Choroid plexus epithelial cell (primary cell): ENCODE measurements at places on chromosomes 1 and 21.

DNA sequence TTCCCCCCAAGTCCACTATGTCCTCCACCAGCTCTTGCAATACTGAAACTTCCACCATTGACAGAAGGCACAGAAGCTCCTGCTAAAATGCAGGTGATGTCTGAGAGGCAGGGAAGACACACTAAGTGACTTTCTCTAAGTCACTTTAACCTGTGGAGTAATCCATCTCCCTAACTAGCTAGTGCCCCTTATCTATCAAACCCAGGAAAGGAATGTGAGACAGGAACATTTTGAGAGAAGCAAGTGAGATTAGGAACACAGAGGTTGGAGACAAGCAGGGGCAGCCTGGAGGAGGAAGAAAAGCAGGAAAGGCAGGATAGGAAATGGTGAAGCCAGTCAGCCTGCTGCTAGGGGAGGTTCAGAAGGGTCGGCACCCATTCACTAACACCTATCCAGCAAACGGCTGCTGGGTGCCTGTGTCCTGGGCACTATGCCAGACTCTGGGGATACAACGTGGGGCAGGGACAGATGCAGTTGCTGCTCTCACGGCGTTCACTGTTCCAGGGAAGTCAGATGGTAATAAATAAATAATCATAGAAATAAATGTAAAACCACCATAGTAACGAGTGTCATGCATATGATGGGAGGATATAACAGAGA is 7.0 kb downstream of the GPA33 start:
- no peak for DNase-seq

DNA sequence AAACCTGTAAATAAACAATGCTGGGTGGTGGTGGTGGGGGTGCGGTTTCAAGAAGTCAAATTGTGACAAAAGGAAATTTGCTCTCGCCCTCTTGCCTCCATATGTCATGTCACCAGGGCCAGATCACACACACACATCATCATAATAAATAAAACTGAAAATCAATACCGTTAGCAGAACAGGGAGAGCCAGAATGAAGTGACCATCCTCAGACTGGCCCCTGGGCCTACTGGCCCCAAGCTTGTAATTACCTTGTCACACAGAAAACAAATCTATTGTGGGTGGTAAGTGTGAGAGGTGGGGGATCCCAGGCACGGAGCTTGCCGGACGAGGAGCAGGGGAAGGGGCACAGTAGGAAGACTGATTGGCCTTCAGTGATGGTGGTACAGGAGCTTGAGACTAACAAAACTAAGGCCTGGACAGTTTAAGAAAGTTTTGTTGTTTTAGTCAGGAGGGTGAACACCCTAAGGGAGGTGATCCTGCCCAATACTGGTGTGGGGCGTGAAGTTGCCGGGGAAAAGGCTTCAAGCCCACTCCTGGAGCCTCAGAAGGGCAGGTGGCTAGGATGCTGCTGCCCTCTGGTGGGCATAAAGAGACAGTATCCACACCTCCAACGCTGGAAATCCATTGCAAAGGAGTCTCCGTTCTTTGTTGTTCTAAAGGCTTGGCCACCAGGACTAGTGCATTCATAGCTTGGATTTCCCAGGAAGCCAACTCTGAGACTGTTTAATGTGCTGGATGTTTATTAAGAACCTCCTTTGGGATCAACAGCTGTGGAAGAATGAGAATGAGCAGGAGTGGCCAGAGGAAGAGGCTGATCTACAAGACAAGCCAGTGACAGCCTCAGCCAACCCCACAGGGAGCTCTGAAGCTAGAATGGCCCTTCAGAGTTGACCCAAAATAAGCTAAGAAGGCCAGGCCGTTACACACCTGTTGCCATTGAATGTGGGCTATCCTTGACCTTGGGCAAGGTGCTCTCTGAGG is 8.1 kb upstream of the C1orf216 start:
- DNase-seq: peak; percentile 76

- no peak for DNase-seq
These were observed 267.4 kb downstream of the NPHP4 start for GRCh38 chr1:5724847-5725246.

DNA sequence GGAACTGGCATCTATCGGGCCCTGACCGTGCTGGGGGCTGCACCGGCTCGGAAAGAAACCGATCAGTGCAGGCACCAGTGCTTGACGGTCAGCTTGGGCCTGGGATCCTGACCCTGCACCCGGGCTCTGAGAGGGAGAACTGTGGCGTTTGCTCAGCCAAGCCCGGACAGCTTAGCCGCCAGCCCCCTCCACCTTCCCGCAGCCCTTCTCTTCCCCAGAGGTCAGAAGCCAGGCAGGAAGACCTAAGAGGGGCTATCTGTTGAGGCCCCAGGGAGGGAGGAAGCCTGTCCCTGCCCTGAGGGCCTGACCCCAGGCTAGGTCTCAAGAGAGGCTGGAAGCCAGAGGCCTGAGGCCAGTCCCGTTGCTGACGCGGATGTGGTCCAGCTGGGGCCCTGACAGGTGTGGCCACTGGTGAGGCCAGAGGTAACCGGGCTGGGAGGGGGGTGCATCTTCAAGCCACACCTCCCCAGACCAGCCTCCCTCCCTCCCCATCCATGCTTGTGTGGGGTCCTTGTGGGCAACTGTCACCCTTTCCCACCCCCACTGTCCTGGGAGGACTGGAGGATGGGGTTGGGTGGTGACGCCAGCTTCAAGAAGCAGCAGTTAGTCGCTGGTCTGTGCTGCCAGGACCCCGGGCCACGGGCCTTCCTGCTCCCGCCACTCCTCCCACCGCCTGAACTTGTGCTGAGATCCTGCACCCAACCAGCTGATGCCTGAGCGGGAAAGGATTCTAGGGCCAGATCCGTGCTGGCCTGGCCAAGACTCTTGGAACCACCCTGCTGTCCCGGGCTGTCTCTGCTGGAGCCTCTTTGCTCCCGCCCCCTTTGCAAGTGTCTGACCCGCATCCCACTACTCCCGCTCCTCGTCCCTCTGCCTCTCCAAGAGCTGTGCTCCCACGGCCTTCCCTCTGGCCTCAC is 2.6 kb upstream of the DVL1 start:
- DNase-seq: no peak

DNA sequence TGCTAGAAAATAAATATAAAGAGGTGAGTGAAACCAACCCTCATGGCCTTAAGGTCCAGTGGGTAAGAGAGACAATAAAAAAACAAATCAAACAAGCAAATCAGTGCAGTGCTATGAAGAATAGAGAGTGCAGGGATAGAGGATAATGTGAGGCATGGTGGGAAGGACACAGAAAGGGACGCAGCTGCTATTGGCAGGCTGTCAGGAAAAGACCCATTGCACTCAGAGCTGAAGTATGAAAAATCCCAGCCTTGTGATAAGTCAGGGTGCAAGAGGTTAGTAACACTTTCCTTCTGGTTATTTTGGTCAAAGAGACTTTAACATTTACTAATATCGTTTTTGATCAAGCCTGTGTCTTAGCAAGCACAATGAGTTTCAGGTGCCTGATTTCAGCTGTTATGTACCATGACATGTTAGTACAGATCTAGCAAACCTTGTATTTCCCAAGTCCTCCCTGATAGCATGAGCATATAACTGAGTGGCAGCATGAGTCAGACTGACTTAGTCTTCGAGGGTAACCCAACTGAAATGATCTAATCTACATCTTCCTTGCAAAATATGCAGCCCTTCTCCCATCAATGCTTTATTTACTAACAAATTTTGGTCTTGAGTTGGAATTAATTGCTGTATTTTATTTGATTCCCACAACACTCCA is 31.7 kb downstream of the CHML start:
- peak; percentile 64 for DNase-seq

GRCh38 chr1:240806200-240806745 is 194.3 kb upstream of the GREM2 start:
- no peak for DNase-seq

DNA sequence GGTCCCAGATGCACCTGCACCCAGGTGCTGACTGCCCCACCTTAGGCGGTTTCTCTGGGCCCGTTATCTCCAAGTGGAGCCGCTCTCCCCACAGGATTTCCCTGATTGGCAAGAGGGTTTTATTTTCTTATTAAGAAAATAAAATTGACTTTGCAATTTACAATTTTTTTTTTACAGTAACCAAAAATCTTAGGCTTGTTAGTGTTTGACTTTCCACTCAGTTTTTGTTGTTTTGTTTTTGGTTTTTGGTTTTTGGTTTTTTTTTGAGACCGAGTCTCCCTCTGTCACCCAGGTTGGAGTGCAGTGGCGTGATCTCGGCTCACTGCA is 4.8 kb upstream of the CCDC27 start:
- DNase-seq: no peak

DNA sequence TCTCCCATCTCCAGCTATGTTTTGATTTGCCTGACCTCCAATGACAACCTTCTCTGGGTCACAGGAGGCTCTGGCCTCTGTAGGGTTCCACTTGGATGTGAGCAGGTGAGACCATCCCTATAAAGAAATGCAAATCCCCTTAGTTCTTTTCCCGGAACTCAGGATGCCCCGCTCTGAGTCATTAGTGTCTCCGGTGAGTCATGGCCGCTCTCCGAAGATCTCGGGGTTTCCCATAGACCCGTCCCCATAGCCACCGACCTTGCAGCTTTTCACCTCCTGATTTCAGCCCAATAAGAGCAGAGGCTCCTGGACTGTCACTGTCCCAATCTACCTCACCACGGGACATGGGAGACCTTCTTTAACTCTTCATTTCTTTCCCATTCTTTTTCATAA is 98.2 kb downstream of the PGBD5 start:
- peak; percentile 33 for DNase-seq

DNA sequence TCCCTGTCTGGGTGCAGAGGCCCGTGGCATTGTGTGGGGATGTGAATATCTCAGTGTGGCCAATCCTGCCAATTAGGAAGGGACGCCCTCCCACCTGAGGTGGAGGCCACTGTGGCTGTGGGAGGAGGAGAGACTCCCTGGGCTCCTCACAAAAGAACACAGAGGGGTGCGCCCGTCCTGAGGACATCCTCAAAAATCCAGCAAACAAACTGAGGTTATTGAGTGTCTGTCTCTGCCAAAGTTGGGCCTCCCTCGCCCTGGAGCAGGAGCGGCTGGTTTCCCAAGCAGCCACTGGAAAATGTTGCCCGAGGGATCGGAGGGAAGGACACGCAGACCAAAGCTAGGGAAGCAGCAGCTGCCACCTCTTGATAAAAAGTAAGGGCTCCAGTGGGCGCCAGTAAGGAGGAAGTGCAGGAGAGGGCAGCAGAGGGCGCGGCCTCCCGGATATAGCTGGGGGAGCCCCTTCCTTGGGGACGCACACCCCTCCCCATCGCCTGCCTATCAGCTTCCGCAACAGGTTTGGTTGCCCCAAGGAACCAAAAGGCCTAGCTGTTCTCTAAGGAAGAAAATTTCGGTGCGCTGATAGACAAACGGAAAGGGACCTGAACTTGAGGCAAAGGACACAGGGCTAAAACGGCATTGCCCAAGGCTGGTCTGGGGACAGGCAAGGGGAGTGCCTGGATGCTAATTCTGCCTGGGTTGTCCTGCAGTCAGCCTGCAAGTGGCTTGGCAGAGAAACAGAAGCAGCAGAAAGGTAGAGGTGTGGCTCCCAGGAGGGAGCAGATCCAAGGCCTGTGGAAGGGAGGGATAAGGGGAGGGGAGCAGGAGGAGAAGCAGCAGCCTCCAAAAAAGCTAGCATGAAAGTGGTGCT is 1.7 kb upstream of the GRIK3 start:
- DNase-seq: no peak

GRCh38 chr1:197343663-197344273 is 75.7 kb downstream of the CRB1 start:
- DNase-seq: no peak

GRCh38 chr1:228664399-228664914 is 70.8 kb upstream of the RHOU start:
- peak; percentile 75 for DNase-seq

DNA sequence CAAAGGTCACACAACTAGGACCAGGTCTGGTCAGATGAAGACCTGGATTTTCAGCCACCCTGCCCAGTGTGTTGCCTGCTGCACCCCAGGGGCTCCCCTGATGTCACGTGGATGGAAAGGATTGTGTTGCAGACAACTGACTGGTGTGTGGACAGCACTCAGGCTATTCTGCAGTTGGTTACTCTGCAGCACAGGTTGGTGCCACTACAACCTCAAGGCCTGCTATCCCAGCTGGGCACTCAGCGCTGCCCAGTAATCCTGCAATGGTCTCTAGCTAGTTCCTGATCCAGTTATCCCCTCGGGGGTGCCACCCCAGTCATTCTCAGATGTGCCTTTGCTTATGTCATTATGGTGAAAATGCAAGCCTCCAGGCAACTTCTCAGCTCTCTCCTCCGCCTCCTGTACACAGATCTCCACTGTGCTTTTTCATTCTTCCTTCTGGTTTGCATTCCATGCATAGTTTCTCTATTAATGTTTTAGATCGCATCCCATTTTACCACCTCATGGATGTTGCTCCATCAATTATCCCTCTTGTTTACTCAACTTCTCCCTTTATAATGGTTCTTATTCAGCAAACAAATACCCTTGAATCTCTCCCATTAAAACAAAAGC is 503.2 kb upstream of the CAMK1G start:
- peak; percentile 2 for DNase-seq

DNA sequence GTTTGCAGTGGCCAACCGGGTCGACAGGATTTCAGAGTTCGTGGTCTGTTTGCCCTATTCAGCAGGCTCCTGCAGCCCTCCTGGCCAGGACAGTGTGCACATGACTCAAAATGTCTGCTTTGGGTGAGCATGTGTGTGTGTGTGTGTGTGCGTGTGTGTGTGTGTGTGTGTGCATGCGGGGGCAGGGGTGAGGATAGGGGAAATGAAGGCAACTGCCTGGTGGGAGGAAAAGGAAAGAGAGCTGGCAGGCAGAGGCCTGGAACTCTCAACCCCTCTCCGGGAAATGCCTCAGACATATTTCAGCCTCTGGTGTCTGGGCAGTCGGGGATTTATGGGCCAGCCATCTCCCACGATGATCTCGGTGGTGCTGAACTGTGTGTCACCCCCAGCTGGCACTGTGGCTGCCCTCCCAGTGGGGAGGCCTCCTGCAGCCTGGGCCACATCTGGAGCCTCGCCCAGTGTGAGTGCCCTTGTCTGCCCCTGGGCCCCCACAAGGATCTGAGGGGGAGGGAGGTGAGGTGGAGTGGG is 15.2 kb downstream of the CDCP2 start:
- DNase-seq: peak; percentile 83

GRCh38 chr1:110879758-110880606 is 7.0 kb downstream of the CD53 start:
- DNase-seq: no peak

GRCh38 chr1:110305900-110306420 is 33.2 kb upstream of the RBM15 start:
- no peak for DNase-seq

DNA sequence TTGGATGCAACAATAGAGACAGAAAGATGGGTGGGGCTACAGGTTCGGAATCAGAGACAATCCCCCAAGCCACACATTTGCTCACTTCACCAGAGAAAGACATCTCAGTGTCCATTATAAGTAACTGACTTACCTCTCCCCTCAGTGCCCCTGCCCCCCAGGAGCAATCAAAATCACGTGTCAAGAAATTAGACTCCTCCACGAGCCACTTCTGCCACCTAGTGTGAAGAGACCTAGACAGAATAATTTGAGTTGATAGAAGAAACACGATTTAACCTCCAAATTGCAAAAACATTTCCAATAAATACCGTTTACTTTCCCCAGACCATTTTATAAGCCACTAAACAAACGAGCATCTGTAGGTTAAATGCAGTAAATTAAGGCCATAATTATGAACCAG is 123.2 kb downstream of the SLC30A10 start:
- peak; percentile 67 for DNase-seq

- DNase-seq: peak; percentile 37
These were observed 685 bp downstream of the CRTC2 start for GRCh38 chr1:153957744-153958110.

- no peak for DNase-seq
These were observed 13.8 kb downstream of the AGT start for GRCh38 chr1:230700132-230700531.
